Left lung (tissue), 14 donors: ENCODE measurements at places on chromosomes 7 and 10. TPM values are rescaled to one million over a fixed set of nuclear protein-coding genes. Genes with fewer than 3 reads are reported as not detected.

The EEPD1 gene
- 11.8 TPM for total RNA-seq

The HMX2 gene
- not detected for total RNA-seq

- no peak for DNase-seq
Observed at GRCh38 chr7:55053651-55054571, 35.1 kb downstream of the EGFR start.

GRCh38 chr7:93036807-93037206 is 81.0 kb downstream of the SAMD9 start:
- DNase-seq, result no peak

- DNase-seq, result no peak
Observed at GRCh38 chr7:10815546-10815945, 158.1 kb upstream of the PHF14 start.
